ENCODE measurements at places on chromosomes 2 and 18. TPM values are rescaled to one million over a fixed set of nuclear protein-coding genes. Genes with fewer than 3 reads are reported as not detected.

UGT1A3 gene
- polyA plus RNA-seq, result 0.14 TPM

RAB6C gene
- 0.08 TPM for polyA plus RNA-seq

POMC gene
- 4.1 TPM for polyA plus RNA-seq

TXNDC2 gene
- 0.08 TPM for polyA plus RNA-seq
